ENCODE measurements at places on chromosomes 2 and 18. TPM values are rescaled to one million over a fixed set of nuclear protein-coding genes. Genes with fewer than 3 reads are reported as not detected.

- DNase-seq = no peak
These were observed 181.7 kb upstream of the TPO start for GRCh38 chr2:1231466-1232063.

GRCh38 chr2:240146141-240146561 lies 5.7 kb upstream of the OTOS start:
- no peak for DNase-seq

DNA sequence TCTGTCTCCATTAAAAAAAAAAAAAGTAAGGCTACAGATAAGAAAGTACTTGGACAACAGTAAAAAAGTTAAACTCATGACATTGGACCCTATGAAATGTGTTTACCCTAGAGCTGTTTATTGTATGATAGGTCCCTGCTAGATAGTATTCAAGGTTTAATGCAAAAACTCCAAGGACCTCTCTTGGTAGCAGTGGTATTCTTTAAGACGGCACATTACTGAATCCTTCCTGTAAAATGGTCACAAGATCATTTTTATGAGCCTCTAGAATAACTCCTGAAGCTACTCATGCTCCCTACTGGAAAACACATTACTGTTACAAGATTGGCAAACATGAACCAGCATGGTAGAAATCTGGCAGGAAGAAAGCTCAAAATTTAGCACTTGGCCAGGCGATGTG lies 38.8 kb downstream of the GALM start:
- no peak for DNase-seq

GRCh38 chr18:61855449-61856378 lies 37.1 kb downstream of the RNF152 start:
- DNase-seq = no peak

GRCh38 chr2:215423234-215423633 lies 12.6 kb downstream of the FN1 start:
- DNase-seq = peak; percentile 30

DNA sequence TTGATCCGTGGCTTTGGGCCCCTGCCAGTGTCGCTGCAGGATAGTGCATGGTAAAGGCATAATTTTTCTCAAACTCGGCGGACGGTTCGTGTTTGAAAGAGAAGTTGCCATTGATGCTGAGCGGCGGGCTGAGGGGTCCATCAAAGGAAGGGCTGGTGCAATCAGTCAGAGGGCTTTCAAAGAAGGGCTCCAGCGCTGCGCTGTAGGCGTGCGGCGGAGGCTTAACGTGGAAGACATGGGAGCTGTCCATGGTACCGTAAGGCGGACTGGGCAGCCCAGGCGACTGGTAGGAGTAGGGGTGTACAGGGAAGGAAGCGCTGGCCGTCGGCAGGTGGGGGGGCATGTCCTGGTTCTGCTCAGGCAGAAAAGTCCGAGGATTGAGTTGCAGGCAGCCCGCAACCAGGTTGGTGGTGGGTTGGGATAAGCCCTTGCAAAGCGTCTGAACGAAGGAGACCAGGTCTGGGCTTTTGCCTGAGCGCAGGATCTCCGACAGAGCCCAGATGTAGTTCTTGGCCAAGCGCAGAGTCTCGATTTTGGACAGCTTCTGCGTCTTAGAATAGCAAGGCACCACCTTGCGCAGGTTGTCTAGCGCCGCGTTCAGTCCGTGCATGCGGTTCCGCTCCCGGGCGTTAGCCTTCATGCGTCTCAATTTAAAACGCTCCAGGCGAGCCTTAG lies 2.3 kb downstream of the NEUROD1 start:
- peak; percentile 84 for DNase-seq

GRCh38 chr2:72998724-72999123 lies 72.8 kb downstream of the SFXN5 start:
- no peak for DNase-seq

DNA sequence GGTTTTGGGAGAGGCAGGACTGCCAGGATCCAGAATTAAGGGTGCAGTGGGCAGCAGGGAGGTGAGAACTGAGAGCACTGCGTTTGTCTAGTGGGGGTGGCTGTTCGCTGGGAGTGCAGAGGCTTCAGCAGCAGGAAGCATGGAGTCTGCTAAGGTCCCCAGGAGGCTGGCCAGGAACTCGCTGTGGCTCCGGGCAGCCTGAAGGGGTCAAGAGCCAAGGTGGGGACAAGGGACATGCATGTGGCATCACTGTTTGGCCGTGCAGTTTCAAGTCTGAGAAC lies 43.2 kb upstream of the SEMA4C start:
- DNase-seq = no peak

- no peak for DNase-seq
These were observed 73.8 kb upstream of the NEUROD1 start for GRCh38 chr2:181754105-181754504.

CRYGC gene
- polyA plus RNA-seq = not detected

All from GM23248 (cell line).